ENCODE measurements at places on chromosomes 12 and 14.

- no peak for DNase-seq
These were observed 58.4 kb downstream of the CCDC91 start for GRCh38 chr12:28248555-28249145.

GRCh38 chr14:79638672-79639266 is 572.5 kb downstream of the DIO2 start:
- DNase-seq, result no peak

DNA sequence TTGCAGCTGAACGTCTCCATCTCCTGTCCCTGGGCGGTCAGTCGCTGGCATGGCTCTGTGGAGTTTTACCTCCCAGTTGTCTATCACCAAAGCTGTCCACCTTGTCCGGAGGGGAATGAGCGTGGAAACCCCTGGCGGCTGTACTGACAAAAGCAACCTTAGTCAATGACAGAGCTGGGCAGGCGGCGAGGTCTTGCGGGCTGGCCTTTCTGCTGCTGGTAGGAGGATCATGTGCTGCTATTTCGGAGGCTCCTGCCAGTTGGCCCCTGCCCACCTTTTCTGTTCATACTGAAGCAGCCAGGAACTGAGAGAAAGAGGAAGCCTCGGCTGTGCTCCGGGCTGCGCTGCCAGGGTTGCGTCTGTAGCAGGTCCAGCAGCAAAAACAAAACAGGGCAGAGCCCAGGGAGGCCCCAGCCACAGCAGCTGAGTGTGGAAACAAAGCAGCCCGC is 57.7 kb downstream of the HMGA2 start:
- no peak for DNase-seq

- peak; percentile 81 for DNase-seq
These were observed 29.4 kb upstream of the STAC3 start for GRCh38 chr12:57280211-57281062.

- peak; percentile 65 for DNase-seq
These were observed 72.9 kb downstream of the TRAFD1 start for GRCh38 chr12:112198120-112198733.

- peak; percentile 15 for DNase-seq
These were observed 30.8 kb downstream of the TTC7B start for GRCh38 chr14:90785471-90785870.

DNA sequence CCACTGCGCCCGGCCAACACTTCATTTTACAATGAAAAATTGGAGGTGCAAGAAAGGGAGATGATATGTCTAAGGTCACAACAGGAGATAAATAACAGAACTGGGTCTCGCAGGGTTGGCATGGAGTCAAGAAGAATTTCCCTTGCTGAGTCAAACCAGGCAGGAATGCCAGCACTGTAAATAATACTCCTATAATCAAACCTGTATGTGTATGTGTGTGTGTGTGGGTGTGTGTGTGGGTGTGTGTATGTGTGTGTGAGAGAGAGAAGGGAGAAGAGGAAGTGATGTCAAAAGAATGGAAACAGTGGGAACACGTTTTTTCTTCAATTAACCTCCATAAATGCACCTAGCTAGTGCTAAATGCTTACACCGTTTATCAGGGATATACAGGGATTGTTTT is 70.4 kb downstream of the TMEM116 start:
- DNase-seq, result no peak

GRCh38 chr14:20971705-20972021 is 16.4 kb downstream of the RNASE2 start:
- no peak for DNase-seq

- DNase-seq, result no peak
These were observed 111.0 kb upstream of the HIF1A start for GRCh38 chr14:61584331-61584741.

GRCh38 chr12:58105225-58106119 is 164.1 kb downstream of the ATP23 start:
- DNase-seq, result no peak

- DNase-seq, result no peak
These were observed 21.6 kb upstream of the TESC start for GRCh38 chr12:117120787-117121186.

DNA sequence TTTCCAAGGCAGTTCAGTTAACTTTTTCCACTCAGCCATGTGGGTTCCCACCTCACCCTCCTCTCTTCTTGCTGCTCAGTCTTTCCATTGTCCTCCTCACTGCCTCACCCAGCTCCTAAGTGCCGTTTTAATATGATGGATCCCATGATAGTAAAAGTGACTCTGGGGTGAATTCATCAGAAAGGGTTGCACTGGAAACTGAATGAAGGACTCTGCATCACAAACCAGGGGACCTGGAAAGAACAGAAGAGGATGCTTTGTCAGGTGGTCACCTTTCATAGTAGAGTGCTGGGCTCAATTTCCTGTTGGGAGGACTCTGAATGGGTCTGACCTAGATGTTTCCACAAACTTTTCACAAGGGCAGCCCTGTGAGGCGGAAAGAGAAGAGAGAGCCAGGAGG is 67.8 kb upstream of the SLC8A3 start:
- DNase-seq, result no peak

DNA sequence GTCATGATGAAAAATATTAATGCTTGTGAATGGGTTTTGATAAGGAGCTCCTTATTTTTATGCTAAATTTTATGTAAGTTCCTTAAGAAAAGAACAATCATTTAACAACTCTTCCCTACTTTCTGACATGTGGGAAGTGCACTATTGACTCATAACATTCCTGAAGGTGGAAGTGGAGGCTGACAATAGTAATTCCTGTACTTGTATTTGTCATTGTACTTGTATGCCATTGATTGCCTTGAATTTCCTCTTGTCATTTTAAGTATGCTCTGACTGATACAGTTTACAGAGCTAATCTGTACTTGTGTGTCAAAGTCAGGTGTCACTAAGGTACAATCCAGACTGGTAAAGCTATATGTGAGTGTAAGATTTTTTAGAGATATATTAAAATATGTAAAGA is 440.0 kb downstream of the SLC16A7 start:
- no peak for DNase-seq

GRCh38 chr12:78293059-78293686 is 462.5 kb downstream of the NAV3 start:
- no peak for DNase-seq

DNA sequence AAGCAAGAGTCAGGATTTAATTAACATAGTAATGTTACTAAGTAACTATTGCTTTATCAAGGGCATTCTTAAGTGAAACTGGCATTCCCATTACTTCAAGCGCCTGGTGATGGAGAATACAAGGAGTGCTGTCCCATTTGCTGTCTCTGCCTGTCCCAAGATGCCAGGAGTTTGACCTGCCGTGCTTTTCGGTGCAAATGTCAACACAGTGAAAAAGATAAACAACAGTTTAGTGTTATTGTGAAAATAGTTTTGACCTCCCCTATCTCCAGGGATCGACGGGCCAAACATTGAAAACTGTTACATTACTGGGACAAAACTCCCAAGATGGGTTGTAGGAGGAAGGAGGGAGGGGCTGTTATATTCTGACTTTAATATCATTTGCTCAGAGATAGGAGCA is 74.8 kb downstream of the TTC9 start:
- no peak for DNase-seq

GRCh38 chr12:32104572-32105355 is 1.9 kb upstream of the BICD1 start:
- no peak for DNase-seq

DNA sequence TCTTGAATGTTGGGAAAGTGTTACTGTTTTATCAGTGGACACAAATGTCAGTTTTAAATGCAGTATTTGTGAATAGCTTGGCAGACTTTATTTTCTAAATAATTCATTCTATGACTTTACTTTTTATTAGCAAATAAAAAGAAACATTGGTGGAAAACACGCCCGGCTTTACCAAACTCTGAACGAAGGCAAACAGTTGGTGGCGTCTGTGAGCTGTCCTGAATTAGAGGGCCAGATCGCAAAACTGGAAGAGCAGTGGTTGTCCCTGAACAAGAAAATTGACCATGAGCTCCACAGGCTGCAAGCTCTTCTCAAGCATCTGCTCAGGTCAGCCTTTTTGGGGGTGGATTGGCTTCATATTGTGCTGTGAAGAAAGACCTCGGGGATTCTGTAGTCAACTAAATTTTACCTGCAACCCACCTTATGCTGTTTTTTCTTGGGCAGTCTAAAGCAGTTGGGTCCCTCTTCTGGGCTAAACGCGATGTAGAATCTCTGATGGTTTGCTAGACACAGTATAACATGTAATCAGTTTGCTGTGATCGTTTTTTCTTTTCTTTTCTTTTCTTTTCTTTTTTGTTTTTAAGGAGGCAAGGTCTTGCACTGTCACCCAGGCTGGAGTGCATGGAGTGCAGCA is 156.4 kb downstream of the ESR2 start:
- no peak for DNase-seq

DNA sequence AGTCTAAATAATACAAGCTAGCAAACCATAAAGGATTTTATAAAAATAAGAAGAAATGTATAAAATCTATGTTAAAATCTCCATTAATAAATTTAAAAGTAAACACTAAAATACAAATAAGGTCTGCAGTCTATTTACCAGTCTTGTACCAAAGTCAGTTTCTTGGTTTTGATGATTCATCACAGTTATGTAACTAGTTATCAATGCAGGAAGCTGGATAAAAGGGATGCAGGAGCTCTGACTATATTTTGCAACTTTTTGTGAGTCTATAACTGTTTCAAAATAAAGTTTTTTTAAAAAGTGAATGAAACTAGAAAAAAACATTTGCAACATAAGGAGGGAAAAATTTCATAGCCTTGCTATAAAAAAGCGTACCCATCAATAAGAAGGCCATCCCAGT is 151.5 kb downstream of the DERA start:
- no peak for DNase-seq
